ENCODE measurements at places on chromosomes 11 and 22.

DNA sequence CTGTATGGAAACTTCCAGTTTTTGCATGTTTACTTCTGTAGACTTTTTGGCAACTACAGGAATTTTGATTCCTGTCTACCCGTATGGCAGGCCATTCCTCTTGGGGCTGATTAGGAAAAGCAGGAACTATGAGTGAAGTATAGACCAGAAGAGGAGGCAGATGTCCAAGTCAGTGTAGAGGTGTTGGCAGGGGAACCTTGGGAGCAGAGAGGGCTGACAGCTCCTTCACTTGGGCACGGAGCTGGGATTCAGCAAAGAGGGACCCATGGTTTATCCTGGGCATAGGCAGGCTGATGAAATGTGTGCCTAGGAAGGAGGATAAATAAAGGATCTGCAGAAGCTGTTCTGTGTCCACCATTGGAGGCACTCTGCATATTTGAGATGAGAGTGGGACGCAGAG lies 33.1 kb downstream of the TREH start:
- no peak for DNase-seq

- no peak for DNase-seq
These were observed 25.5 kb downstream of the TMEM123 start for GRCh38 chr11:102427068-102427467.

- DNase-seq: no peak
These were observed 208.1 kb downstream of the MYO18B start for GRCh38 chr22:25950111-25950510.

- peak; percentile 51 for DNase-seq
These were observed 243.5 kb upstream of the ARHGAP20 start for GRCh38 chr11:110955776-110956175.

DNA sequence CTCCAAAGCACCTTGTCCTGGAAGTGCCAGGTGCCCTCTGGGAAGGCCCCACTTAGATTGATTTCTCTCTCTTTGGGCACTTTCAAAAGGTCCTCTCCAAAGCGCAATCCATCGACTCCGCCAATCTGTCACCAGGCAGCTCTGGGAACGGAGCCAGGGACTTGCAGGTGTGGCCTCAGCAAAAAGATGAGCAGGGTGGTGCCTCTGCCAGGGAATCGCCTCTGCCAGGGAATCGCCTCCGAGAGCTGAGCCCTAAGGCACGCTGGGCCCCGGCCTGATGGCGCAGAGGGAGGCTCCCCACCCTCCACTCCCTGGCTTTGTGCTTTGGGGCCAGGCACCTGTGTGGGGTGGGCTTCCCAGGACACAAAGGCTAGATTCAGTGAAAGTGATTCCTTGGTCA lies 1391.3 kb downstream of the TBC1D22A start:
- DNase-seq: no peak

GRCh38 chr11:81377418-81377817 lies 1356.2 kb downstream of the FAM181B start:
- DNase-seq: no peak

DNA sequence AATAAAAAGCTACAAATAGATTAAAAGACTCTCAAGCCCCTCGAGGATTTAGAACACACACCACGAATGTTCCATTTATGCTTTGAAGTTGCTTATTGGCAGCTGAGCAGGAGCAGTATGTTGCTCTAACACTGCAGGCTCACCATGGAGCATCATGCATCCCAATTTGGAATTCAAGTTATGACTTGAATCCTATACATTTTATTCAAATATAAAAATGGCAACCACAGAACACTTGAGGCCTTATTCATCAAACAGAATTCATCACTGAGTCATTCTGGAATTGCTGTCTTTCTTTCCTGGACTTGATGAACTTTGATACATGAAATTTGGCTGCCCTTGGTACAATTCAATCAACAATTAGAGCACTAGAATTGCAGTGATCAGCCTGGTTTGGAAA lies 24.5 kb upstream of the BLID start:
- DNase-seq: no peak

GRCh38 chr11:111310723-111311122 lies 12.4 kb downstream of the POU2AF3 start:
- no peak for DNase-seq

All from fibroblast of villous mesenchyme (primary cell).